ENCODE measurements at places on chromosomes 6 and 20. TPM values are rescaled to one million over a fixed set of nuclear protein-coding genes. Genes with fewer than 3 reads are reported as not detected.

- DNase-seq: no peak
Observed at GRCh38 chr6:51768087-51768486, 319.3 kb downstream of the PKHD1 start.

EYS gene
- total RNA-seq: not detected

GRCh38 chr6:21164768-21165326 lies 428.7 kb upstream of the SOX4 start:
- DNase-seq: peak; percentile 54

EYA4 gene
- total RNA-seq: not detected

DNA sequence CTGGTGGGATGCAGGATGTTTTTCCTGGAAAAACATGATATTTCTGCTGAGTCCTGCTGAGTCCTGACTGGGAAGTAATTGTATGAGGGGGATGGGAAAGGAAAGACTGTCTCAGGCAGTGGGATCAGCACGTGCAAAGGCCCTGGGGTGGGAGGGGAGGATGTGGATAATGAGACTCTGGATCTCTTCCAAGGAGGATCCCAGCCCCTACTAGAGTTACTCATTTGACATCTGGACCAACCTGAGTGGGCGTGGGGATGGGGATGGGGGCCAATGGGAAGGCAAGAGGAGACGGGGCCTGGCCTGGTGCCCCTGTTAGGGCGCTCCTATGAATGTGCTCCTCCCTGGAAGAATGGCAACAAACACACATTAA lies 73.0 kb downstream of the CD40 start:
- DNase-seq: no peak

DNA sequence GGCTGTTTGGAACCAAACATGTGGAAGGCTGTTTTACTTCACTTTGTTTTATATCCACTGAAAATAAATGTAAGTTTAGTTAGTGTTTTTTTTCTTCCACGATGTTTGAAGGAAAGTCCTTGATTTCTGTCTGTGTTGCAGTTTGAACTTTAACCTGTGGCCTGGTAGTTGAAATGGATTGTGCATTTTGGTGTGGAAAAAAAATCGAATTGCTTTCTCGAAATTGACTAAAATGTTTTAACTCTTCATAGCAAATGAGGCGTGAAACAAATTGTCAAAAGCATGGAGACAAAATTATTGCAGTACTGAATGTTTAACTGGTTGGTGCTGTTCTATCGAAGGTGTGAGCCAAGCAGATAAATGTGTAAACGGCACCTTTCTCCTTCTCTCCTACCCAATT lies 24.5 kb downstream of the ARID1B start:
- no peak for DNase-seq

DNA sequence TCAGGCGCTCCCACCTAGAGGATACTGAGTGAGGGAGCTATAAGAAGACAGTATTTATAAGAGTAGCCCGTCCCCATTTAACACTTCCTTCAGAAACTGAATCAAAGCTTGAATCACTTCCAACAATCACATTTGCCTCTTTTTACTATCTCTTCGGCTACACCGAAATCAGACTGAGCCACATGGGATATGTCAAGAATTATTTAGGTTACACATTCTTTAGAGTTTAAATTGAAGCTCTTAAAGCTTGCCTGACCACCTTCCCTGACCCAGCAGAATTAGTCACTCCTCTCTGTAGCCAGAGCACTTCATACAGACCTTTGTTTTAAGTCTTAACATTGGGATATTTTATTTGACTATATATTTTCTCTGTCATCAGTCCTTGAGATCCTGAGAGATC lies 163.7 kb downstream of the MAFB start:
- no peak for DNase-seq

GRCh38 chr6:71733970-71734899 lies 152.1 kb upstream of the RIMS1 start:
- no peak for DNase-seq

DNA sequence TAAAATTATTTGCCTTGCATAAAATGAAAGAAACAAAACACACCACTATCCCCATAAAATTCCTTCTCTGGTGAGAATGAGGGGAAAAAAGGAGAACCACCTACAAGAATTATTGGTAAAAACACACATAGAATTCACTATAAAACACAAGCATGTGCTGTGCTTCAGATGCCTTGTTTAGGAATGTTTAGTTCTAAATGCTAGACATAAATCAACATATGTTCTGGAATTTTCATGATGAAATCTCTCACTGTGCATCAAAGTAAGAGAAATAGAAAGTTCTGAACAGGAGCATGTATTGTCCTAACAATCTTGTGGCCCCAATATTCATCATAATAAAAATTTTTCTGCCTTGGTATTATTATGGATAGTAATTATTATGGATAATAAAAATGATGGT lies 111.0 kb downstream of the PLCB4 start:
- no peak for DNase-seq

OR2J3 gene
- total RNA-seq: not detected
